ENCODE measurements at places on chromosomes 13 and 19.

- no peak for DNase-seq
These were observed 47.9 kb downstream of the USPL1 start for GRCh38 chr13:30665638-30666037.

DNA sequence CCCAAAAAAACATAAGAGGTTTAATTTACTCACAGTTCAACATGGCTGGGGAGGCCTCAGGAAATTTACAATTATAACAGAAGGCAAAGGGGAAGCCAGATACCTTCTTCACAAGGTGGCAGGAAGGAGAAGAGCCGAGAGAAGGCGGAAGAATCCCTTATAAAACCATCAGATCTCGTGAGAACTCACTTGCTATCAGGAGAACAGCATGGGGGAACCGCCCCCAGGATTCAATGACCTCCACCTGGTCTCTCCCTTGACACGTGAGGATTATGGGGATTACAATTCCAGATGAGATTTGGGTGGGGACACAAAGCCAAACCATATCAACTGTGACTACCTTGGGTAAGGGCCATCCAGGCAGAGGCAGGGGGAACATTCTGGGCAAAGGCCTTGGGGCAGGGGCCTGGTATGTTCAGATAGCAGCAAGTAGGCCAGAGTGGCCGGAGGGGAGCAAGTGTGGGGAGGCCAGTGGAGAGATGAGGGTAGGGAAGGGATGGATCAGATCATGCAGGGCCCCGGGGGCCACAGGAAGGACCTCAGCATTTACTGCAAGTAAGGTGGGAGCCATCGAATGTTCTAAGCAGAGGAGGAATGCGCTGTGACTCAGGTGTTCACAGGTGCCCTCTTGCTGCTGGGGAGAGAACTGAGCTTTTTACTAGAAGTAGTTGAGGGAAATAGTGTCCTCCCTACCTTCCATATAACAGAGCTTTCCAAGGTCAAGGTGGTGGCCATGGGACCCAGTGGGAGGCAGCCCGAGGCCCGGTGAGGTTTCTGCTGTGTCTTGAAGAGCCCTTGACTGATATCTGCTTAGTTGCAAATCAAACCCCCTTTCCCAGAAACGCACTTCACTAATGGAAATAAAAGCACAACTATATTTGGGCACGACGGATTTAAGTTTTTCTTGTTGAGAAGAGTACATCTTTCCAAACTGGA is 18.0 kb downstream of the RAB3D start:
- no peak for DNase-seq

DNA sequence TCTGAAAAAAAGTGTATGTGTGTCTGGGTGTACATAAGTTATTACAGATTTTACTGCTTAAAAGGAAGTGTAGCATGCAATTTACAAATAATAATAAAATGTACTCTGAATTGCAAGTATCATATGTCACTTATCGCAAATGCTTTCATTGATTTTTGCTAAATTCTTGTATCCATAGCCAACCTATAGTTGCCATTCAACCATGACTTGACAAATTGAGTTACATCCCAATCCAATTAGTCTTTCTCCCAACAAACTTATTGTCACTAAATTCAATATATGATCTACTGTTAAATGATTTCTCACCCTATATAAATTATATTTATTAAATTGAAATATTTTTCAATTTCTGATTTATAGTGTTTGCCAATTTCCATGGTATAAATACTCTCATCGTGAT is 17.3 kb upstream of the SUPT20H start:
- no peak for DNase-seq

DNA sequence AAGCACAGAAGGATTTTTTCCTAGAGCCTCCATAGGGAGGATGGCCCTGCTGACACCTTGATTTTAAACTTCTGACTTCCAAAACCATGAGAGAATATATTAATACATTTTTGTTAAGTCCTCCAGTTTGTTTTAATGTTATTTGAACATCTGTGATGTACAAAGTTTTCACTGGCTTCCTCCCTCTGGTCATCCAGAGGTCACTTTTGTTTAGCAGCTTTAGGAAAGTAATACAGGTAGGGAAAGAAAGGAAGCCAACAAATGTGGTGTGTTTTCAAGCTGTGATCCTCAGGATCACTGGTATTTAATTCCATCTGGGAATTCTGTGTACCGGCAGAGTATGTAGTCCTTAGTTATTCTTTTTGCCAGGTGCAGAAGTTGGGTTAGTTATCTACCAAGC is 488.8 kb upstream of the ATXN8OS start:
- no peak for DNase-seq

DNA sequence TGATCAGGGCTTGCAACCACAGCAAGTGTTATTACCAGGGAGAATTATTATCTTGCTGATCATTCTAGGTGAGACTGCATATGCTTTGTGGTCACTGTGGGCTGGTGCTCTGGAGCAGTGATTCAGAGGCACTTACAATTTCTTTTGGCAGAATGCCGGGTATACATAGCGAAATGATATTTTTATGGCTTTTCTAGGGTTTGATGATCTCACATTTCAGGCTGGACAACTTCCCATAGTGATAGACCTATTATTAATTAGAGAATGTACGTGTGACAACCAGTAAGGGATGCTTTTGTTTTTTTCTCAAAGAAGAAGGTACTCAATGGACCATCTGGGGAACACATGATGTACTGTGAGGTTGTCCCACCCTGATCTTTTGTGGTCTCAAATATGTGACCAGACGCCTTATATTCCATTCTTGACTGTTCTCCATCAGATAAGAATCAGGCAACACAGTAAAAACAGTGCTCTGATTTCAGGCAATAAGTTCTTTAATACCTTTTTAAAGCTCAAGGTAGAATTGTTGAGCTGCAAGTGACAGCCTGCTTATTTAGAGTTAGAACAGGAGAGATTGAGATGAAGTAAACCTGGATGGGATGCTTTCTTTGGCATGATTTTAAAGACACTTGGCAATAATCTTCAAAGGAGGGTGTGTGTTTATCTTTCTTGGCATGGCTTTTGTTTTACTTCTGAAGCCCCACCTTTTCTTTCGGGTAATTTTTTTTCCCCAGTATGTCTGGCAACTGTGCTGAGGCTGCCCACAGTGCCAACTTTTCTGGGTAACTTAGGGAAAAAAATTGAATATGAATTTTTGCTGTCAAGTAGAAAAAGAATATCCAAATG is 27.4 kb upstream of the SCEL start:
- no peak for DNase-seq

DNA sequence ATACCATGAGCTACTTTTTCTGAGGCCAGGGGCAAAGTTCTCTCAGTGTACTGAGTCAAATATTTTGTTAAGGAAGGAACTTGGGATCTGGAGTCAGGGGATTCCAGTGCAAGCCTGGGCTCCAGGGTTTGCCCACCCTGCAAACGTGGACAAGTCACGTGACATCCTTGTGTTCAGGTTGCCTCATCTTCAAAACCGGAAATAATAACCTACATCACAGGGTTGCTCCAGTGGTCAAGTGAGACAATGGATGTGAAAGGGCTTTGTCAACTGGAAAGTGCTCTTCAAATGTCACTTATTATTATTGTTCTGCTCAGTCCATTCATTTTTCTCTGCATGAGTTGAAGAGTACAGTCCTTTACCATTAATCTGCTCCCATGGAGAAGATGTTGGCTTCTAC is 414.9 kb downstream of the COG6 start:
- DNase-seq: no peak

DNA sequence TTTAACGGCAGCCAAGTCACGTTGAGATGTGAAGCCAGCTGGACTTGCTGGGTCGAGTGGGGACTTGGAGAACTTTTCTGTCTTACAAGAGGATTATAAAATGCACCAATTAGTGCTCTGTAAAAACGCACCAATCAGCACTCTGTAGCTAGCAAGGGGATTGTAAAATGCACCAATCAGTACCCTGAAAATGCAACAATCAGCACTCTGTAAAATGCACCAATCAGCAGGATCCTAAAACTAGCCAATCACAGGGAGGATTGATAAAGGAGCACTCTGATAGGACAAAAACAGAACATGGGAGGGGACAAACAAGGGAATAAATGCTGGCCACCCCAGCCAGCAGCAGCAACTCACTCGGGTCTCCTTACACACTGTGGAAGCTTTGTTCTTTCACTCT is 337.6 kb upstream of the SLITRK5 start:
- DNase-seq: no peak

GRCh38 chr19:29664753-29665214 is 477 bp upstream of the PLEKHF1 start:
- DNase-seq: no peak

DNA sequence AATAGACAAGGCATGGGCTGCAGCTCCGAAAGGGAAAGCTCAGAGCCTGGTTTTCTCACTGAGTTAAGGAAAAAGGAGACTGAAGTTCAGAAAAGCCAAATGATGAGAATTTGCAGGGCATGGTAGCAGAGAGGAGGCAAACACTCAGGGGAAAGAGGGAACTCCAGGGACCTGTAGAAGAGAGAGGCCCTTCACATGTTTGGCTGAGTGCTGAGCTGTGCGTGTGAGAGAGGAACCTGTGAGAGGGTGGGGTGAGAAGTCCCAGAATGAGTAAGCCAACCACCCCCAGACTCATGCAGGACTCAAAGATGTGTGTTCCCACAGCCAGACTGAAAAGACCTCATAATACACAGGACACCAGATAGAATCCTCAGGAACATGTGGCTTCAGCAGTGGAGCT is 2.8 kb upstream of the CRYL1 start:
- DNase-seq: no peak

DNA sequence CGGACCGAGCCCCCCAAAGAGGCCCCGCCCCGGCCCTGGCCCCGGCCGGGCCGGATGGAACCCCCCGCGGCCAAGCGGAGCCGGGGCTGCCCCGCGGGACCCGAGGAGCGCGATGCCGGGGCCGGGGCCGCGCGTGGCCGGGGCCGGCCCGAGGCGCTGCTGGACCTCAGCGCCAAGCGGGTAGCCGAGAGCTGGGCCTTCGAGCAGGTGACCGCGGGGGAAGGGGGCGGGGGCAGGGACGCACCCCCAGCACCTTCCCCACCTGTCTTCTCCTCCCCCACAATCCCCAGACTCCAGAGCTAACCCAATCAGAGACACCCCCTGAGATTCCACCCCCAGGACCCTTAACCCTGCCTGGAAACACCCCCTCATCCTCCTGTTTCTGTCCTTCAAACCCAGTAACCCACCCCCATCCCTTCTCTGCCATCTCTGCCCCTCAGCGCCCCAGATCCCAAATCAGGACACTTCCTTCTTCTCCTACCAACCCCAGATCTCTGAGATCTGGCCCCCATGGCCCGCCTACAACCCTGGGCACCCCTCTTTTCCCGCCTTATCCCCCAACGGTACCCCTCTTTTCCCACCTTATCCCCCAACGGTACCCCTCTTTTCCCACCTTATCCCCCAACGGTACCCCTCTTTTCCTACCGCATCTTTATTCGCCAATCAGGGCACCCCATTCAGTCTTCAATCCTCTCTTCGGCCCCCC is 505 bp downstream of the ZSWIM4 start:
- DNase-seq: no peak

DNA sequence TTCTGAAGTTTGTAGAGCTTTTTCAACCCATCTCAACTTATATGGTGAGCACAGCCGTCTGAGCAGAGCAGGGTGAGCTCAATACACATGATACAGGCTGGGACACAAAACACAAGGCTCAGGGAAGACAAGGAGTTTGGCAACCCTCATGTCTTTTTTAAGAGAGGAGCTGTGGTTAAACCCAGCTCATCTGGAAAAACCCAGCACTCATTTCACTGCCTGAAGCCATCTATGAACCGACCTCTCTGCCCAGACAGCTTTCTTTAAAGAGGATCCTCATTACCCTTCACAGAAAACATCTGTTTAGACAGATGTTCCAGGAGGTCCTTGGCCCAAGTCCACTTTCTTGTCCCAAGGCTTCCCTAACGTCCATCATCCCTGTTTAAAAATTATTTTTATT is 170.0 kb upstream of the TSHZ3 start:
- DNase-seq: no peak

DNA sequence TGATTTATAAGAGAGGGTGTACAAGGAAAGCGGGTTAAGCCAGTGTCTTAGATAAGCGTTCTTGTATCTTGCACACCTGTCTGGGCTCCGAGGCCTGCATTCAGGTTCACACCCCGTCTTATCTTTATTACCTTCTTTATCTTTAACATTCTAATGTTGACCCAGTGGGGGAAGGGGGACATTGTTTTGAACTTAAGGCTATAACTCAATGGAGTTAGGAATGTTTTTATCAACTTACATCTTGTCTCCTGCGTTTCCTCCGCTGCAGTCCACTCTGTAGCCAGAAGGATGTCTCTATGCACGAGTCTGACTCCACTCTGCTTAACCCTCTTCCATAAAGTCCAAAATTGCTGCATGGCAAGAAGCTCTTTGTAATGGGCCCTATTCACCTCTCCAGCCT is 71.2 kb downstream of the FGF9 start:
- no peak for DNase-seq

DNA sequence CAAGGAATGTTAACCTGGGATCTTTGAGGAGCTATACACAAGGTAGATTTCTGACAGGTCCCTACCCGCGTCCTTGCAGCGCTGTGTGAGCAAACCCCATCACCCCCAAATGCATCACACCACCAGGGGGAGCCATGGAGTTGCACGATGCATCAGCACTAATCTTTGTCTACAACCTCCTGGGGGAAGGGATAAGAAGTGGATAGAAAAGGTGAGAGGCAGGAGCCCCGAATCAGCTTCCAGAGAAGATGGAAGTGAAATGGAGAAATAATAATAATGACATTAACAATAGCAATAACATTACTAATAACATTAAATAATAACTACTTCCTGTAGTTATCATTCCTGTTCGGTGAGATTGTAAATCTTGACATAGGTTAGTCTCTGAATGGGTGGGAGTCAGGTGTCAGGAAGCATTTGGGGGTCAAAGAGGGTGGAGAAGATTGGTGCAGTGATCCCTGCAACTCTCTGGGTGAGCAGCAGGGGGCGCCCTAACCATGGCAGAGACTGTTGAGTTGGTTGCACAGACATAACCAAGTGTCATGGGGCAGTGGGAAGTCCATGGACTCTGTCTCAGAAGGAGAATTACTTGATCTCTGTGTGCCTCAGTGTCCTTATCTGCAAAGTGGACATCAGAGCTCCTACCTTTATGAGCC is 16.5 kb downstream of the SIGLEC7 start:
- DNase-seq: peak; percentile 3

DNA sequence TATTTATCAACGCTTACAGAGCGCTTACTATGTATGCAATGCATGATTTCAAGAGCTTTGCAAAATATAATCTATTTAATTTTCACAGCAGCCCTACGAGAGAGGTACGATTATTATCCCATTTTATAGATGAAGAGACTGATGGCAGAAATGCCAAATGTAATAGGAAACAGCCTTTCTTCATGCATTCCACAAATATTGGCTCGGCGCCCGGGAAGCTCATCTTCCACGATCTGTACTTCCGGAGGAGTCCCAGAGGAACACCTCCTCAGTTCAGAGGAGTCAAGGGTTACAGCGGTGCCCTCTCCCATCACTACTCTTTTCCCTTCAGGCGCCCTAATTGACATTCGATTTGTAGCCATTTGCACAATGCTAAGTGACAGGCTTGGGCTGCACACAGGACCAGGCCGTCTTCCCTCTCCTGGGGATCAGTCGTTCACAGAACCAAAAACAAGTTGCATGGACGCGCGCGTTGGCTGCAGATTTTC is 1.1 kb upstream of the ARHGAP35 start:
- peak; percentile 88 for DNase-seq

GRCh38 chr13:72953391-72953965 is 105.3 kb upstream of the KLF5 start:
- peak; percentile 33 for DNase-seq

Measured in COR-L47 (cell line).